GM13977 (cell line): ENCODE measurements at places on chromosomes 13 and 19.

GRCh38 chr13:31278869-31279268, 79.1 kb downstream of the B3GLCT start:
- no peak for DNase-seq

DNA sequence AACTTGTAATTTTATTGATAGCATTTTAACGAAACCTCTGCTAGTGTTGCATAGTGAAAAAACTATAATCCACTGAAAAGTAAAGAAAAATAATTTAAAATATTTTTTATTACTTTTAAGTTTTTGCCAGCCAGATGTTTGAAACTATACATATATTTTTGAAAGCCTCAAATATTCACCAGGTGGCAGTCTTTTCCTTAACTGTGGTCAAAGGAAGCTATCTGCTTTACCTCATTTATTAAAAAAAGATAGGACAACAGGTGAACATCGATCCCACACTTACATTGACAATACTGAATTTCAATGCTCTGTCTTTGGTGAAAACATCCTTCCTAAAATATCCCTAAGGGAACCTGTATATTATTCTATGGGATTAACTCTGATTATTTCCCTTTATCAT, 100.5 kb downstream of the TRPC4 start:
- no peak for DNase-seq

GRCh38 chr19:46859637-46860124, 1.1 kb upstream of the ARHGAP35 start:
- DNase-seq, result no peak

DNA sequence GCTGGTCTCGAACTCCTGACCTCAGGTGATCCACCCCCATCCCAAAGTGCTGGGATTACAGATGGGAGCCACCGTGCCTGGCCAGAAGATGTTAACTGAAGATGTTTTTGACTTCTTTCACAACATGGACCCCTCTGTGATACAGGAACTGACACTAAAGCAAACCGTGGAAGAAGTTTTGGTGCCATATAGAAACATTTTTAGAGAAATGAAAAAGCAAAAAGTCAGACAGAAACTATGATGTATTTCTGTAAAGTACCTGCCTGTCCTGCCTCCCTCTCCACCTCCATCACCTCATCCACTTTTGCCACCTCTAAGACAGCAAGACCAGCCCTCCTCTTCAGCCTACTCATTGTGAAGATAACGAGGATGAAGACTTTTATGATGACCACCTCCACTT, 11.3 kb downstream of the FBXO27 start:
- DNase-seq, result peak; percentile 55

GRCh38 chr13:102359264-102359663, 42.6 kb downstream of the FGF14 start:
- no peak for DNase-seq

GRCh38 chr19:58372311-58373133, 8.3 kb downstream of the ZNF837 start:
- no peak for DNase-seq

DNA sequence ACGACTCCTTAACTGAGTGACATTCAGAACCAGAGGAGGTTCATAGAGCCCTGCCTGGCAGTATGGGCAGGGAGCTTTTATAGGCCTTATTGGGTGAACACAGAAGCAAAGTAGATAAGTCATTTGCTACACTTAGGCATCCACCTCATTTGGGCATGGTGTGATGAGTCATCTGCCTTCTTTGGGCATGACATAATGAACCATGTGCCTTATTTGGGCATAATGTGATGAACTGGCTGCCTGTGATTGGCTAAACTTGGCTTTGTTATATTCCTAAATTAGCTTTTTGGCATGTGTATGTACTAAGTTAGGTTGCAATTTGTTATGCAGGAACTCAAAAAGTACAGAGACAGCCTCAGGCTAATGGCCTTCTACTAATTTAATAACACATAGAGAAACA, 2210.2 kb upstream of the PCDH20 start:
- no peak for DNase-seq

- no peak for DNase-seq
These were observed 15.3 kb downstream of the NAXD start for GRCh38 chr13:110630566-110631119.

DNA sequence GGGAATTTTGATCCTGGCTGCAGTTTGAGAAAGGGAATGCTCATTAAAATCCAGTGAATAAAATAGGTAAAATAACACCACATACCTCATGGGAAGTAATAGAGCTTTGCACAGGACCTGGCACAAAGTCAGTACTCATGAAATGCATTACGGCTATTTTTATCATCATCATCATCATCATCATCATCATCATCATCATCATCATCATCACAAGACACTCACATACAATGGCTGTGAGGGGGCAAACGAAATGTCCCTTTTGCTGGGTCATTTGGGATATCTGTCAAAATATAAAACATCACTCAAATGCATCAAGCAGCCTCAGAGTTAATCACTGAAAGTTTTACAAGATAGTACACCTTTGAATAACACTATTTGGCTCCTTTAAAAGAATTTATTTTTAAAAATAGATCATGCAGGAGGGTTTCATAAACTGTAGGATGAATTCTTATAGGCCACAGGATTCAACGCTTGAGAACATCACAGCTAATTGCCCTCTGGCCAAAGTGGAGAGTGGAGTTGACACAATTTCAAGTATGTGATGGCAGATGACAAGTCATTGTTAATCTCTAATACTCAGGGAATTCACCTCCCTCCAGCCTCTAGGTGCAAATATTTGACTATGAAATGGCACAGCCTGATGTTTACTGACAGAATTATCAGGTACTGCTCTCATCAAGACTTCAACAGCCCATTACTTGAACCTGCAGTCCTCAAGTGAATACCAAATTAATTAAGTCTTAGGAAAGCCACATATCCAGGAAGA, 14.2 kb upstream of the ZNF599 start:
- no peak for DNase-seq

DNA sequence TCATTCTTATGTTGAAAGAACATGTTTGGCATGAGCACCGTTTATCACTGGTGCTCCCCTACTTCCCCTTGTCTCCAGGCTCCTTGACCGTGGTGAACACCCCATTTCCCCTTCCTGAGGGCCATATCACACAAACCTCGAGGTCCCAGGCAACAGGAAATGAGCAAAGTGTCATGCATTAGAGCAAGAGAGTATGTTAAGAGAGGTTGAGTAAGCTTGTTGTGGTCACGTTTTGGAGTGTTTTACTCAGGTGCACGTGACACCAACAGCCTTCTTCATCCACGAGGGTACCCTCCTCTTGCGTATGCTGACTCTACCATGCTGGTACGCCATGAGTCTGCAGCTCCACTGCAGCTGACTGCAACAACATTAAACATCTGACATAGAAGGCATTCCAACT, 482.2 kb upstream of the NBEA start:
- no peak for DNase-seq

DNA sequence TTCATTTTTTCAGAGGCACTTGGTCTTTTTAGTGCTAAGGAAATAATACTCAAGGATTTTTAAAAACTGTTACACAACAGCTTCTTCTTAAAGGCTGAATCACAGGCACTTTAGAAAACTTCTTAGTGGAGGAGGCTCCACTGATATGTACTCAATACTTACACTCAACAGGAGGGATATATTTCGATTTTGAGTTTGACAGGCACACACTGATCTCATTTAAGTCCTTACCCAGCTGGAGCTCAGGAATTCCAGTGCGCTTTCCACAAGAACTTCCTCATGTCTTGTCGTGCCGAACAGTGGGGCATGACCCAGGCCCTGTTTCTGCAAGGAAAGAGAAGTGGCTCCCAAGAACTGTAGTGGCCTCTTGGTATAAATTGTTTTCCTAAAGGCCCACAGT, 103.8 kb downstream of the RGCC start:
- DNase-seq, result no peak

GRCh38 chr13:49533011-49533410, 37.3 kb downstream of the PHF11 start:
- DNase-seq, result no peak

- DNase-seq, result peak; percentile 36
These were observed 88.1 kb downstream of the TSC22D1 start for GRCh38 chr13:44487989-44488388.

- DNase-seq, result no peak
These were observed 362.0 kb downstream of the RFC3 start for GRCh38 chr13:34179927-34180326.

GRCh38 chr13:75226092-75226491, 255.9 kb downstream of the TBC1D4 start:
- no peak for DNase-seq

DNA sequence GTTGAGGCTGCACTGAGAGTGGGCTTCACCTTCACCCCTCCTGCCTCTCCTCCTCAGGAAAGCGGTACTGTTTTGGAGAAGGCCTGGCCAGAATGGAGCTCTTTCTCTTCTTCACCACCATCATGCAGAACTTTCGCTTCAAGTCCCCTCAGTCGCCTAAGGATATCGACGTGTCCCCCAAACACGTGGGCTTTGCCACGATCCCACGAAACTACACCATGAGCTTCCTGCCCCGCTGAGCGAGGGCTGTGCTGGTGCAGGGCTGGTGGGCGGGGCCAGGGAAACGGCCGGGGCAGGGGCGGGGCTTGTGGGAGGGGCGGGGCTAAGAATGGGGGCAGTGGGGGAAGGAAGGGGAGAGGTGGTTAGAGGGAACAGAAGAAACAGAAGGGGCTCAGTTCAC, 7.5 kb downstream of the CYP2A13 start:
- DNase-seq, result no peak

DNA sequence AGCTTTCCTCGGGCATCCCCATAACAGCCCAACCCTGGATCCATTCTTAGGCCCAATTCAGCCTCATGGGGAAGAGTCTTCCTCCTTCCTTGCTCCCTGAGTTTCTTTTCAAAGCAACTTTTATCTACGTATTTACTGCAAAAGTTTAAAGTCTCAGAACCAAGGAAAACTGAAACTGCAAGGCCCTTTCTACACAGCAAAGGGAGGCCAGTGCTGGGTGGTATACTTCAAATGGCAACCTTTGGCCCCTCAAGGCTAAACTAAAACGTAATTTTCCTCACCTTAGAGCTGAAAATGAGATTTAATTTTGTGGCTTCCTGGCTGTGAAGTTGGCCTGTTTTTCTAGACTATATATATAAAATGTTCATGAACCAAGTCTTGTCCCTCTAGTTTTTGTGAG, 5.6 kb downstream of the CDX2 start:
- DNase-seq, result no peak

GRCh38 chr13:20654156-20654555, 49.3 kb upstream of the IL17D start:
- DNase-seq, result no peak

GRCh38 chr13:110289661-110290060, 17.3 kb downstream of the COL4A1 start:
- no peak for DNase-seq

- no peak for DNase-seq
These were observed 17.3 kb downstream of the DOT1L start for GRCh38 chr19:2180881-2181632.

GRCh38 chr13:74450964-74451363, 316.8 kb upstream of the KLF12 start:
- DNase-seq, result no peak

DNA sequence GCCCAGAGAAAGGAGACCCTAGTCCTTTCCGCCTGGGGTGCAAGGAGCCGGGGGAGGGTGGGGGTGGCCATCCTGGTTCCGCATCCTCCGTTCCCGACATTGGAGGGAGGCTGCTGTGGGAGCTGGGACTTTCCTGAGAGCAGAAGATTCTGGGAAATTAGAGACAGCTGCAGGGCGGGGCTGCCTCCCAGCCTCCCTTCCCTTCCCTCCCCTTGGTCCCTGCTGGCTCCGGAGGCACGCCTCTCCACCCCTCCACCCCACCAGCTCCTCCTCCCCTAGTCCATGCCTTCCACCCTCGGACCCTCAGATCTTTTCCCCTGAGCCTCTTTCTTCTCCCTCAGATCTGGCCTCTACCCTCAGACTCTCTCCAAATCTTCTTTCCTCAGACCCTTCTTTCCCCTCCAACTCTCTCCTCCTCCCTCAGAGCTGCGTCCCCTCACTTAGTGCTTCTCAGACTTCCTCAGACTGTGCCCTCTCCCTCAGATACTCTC, 3.1 kb upstream of the BCL3 start:
- DNase-seq, result no peak

DNA sequence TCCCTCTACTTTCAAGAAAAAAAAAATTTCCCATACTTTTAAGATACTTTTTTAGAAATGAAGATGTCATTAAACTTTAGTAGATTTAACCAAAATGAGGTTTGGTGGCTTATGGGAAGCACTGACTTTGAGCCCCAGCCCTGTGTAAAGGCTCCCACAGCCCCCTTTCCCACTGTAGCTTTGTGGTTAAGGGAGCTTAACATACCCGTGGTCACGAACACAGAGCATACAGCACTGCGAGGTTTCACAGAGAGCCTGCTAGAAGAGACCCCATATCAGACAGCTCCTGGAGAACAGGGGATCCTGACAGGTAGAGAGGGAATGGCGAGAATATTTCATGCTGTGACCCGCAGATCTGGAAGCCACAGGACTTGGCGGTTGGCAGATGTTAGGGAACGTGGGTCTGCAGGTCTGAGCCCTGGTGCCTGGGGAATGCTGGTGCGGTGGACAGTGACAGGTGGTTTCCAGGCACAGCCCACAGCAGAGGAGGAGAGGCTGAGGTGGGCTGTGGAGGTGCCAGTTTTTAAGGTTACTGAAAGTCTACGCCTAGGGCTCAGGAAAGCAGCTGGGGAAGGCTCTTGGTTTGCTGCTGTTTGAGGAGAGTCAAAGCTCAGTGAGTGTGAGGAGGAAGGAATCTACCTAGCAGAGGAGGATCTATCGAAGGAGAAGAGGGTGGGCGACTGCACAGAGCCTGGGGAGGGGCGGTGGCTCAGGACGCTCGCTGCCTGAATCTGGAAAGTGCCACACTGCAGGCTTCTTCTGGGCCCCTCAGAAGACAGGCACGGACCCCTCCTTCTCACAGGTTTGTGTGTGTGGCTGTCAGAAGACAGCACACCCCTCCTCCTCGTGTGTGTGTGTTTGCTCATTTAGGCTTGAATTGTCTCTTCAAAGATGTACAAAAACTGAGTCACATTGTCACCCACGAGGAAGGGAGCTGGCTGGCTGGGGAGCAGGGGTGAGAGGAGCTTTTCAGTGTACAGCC, 49.9 kb downstream of the SLC7A9 start:
- no peak for DNase-seq

DNA sequence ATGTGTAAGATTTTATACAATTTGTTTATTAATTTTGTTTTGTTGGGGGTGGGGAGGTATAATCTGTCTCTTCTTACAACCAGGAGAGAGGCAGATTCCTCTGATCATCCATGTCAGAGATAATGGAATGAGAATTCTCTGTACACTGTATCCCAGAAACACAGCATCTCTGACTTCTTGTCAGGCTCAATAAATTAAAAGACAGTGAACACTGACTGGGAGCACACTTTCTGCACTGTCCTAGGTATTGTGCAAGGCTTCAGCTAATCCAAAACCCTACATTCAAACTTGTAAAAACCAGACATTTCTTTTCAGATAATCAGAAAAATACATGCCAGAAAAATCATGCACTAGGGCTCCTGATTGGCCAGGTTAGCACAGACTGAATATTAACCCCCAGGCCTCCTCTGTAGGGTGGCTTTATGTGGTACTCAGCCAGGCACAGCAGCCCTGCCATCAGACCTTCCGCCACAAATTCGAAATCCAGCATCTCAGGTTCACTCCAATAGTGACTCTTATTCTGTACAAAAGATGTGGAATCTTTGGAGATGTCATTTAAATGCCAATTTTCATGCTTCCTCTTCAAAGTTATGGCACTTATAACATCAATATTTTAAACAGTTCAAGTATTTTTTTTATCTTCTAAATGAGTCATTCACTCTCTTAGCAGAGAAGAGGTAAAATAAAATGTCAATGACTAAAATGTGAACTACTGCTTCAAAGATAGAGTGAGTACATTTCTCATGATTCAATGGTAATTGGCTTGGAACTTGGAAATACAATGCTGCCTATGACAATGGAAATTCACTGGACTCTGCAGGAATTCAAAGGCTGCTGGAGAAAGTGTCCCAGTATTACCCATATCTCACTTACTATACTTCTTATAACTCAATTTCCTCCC, 211.5 kb downstream of the KLF12 start:
- DNase-seq, result no peak
